Glomerular endothelial cell (primary cell): ENCODE measurements at places on chromosomes 11 and 22.

DNA sequence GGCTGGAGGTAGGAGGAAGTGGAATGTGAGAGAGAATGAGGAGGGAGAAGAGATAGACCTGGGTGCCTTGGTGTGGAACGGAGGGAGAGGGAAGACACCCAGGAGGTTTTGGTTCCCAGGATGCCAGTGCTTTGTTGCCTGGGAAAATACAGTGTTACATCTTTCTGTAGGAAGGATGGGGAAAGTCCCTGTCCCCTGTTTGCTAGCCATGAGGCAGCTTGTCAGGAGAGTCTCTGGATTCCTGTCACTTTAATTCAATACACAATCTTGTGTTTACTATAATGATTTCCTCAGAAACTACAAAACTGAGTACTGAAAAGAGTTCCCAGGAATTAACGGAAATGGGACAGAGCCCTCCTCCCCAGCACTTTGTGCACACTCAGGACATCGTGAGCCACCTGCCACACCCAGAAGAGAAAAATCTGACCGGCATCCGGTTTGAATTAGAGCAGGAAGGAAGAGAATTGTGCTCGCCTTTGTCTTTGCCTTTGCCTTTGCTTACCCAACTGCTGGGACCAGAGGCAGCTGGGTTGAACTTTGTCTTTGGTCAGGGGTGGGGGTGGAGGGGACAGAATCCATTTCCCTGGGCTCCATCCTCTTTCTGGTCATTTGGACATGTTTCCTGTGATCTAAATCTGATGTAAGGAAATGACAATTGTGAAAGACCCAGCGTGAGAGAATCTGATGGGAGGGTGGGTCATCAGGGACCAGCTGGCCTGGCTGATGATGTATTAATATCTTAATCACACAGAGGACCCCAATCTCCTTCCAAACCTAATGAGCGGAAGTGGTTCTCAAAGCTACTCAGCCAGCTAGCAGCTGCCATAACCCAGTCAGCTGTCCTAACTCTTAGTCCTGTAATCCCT lies 1.3 kb upstream of the LIMK2 start:
- DNase-seq = no peak

DNA sequence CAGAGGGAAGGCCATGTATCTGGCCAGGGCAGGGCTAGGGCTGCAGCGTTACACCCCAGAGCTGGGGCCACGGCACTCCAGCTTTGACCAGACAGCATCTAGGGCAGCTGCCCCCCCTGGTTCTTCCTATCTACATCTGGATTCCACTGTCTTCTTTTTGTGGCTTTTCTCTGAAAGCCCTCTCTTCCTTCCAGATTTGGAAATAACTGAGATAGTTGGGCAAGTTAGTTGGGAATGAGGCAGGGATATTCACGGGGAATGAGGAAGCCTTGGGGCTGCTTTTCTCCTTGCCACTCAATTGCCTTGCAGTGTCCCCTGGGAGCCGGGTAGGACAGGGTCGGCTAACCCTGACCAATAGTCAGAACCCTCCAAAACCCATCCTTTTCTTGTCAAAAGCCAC lies 26.8 kb downstream of the CLMP start:
- DNase-seq = no peak

DNA sequence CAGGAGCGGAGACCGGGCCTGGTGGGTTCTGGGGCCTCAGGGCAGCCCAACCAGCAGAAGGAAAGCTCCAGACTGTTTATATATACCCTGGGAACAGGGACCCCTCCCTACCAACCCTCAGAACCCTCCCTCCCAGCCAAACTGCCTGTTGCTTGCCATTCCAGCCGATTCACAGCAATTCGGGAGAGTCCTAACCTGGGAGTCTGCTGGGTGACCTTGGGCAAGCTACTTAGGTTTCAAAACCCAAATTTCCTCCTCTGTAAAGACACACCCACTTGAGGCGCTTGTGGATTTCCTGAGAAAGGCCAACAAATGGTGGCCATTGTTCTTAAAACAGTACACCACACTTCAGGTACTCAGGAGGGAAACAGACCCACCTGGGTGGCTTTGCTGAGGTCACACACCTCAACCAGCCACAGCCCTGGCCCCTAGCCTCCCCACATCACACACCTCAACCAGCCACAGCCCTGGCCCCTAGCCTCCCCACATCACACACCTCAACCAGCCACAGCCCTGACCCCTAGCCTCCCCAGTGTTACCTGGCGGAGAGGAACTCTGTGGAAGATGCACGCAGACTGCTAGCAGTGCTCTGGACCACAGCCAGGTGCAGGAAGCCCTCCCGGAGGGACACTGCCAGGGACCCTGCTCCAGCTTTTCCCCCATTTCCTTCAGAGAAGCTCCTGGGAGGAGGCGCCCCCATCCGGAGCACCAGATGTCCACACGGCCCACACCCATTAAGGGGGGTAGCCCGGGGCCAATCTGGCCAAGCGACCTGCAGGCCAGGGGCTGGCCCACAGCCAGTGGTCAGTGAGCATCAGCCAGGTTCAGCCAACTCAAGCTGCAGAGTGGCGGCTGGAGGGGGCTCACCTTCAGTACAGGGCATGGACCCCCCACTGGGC lies 6.2 kb downstream of the SHISA8 start:
- DNase-seq = no peak

DNA sequence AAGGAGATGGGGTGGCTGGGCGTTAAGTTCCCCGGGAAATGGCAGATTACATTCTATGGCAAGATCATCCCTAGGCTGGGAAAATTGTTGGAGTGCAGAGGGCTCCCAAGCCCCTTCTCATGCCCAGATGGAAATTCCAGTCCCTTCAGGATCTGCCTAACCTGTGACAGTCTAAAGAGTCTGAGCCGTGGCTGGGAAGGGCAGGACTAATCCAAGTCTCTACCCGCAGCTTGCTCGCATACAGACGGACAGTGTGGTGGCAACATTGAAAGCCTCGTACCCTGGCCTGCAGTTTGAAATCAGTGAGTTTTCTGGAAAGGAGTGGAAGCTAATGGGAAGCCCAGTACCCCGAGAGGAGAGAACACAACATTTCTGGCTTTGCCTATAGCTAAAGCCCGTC lies 3.7 kb downstream of the HMBS start:
- DNase-seq = no peak

- DNase-seq = no peak
These were observed 48.8 kb upstream of the CARS1 start for GRCh38 chr11:3105791-3106735.

DNA sequence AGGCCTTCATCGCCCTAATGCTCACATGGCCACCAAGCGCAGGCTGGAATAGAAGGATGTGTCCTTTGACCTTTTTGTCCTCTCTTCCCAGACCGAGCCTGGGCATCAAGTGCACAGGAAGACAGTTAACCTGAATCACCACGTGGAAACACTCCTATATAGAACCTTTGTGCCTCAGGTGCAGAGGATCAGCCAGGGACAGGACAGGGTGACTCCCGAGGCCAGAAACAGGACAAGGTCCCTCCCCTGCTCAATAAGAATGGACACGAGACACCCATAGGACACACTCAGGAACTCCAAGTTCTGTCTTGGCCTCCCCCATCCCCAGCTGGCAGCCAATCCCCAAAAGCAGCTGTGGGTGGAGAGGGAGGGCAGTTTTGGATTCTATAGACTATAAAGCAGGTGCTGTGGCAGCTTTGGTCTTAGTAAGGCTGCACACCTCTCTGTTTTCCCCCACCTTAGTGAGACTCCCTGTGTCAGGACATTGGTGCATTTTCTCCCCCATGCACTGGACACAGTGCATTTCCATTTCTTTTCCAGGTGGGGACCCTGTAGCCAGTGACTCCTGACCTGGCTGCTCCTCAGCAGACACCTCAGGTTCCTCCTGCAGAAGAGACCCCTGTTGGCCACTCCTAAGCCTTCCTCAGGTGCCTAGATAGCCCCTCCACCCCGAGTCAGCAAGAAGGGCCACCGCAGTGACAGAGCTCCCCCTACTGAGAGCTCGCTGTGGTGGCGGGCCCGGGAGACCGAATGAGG lies 43.6 kb upstream of the POU2AF1 start:
- DNase-seq = no peak

- no peak for DNase-seq
These were observed 107.8 kb upstream of the NAV2 start for GRCh38 chr11:19604679-19605375.

- no peak for DNase-seq
These were observed 2.6 kb upstream of the LTBP3 start for GRCh38 chr11:65560555-65561418.

DNA sequence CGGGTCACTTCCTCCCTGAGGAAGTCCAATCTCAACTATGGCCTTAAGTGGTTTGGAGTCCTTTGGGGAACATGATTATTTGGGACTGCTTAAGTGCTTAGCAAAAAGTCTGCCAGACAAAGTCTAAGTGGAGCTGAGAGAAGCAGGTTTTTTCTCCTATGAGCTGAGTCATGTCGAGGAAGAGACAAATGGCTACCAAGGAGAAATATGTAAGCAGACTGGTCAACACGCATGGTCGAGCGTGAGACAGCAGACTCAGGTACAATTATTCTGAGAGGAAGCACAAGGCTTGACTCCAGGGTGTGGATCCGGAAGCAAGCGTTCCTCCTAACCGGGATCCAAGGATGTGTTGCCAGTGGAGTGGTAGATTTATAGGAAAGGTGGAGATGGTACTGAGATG lies 30.6 kb downstream of the UBASH3B start:
- no peak for DNase-seq

GRCh38 chr11:3133261-3134217 lies 31.6 kb downstream of the OSBPL5 start:
- DNase-seq = no peak

DNA sequence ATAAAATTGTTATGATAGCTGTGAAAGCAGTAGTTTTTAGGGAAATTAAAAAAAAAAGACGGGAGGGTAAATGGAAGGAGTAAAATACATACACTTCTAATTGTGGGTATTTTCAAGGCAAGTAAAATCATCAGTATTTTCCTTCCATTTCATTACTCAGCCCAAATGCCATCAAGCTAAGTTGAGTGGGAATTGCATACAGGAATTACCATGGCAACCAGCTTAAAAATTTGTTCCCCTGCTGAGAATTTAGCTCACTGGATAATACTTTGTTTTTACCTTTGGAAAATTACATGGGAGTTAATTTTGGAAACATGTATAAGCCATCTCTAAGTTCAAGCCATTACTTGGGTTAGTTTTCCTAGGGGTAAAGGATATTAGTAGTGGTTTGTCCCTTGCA lies 1873.4 kb downstream of the LRRC4C start:
- no peak for DNase-seq

GRCh38 chr11:59413646-59414045 lies 12.6 kb downstream of the OR5A2 start:
- DNase-seq = no peak

GRCh38 chr22:23686416-23687024 lies 4.3 kb upstream of the RGL4 start:
- no peak for DNase-seq

DNA sequence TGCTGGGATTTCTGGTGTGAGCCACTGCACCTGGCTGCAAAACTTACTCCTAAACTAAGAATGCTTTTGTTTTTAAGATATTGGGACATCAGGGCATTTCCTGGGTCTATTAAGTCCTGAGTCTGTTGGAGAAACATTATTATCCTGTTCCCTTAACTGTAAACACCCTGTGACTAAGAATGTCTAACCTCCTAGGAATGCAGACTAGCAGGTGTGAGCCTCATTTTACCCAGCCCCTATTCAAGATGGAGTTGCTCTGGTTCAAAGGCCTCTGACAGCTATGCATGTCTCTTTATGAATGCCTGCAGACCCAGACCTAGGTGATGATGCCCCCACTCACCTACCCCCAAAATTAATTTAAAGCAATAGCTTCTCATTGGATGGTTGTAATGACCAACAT lies 46.2 kb downstream of the DEPDC5 start:
- DNase-seq = no peak

DNA sequence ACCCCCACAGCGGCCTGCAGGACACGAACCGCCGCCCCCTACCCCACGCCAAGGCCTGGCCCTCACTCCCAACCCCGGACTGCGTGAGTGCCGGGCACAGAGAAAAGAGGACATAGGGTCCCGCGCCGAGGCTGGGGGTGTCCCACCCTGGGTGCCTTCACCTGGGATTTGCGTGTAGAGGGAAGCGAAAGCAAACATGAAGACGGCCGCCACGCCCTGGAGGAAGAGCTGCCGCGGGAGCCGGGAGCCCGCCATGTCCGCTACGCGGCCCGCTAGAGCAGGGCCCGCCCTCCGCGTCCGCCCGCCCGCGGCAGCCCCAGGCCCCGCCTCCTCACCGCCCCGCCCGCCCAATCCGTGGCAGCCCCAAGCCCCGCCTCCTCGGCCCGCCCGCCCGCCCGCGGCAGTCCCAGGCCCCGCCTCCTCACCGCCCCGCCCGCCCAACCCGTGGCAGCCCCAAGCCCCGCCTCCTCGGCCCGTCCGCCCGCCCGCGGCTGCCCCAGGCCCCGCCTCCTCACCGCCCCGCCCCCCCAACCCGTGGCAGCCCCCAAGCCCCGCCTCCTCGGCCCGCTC lies at the start of gene LMF2:
LMF2 (minus strand) TSS at position 282 of the 570 bp plus-strand sequence; CDS start at position 255, 27 bp downstream.
- no peak for DNase-seq

- no peak for DNase-seq
These were observed 337.8 kb downstream of the MIAT start for GRCh38 chr22:26995235-26995634.

- DNase-seq = no peak
These were observed 34.3 kb upstream of the MICAL2 start for GRCh38 chr11:12075822-12076821.

GRCh38 chr22:33853200-33854097 lies 66.8 kb downstream of the LARGE1 start:
- no peak for DNase-seq

GRCh38 chr11:119739975-119740374 lies 11.0 kb upstream of the NECTIN1 start:
- DNase-seq = no peak

- no peak for DNase-seq
These were observed 248.4 kb upstream of the B3GAT1 start for GRCh38 chr11:134660416-134660815.

DNA sequence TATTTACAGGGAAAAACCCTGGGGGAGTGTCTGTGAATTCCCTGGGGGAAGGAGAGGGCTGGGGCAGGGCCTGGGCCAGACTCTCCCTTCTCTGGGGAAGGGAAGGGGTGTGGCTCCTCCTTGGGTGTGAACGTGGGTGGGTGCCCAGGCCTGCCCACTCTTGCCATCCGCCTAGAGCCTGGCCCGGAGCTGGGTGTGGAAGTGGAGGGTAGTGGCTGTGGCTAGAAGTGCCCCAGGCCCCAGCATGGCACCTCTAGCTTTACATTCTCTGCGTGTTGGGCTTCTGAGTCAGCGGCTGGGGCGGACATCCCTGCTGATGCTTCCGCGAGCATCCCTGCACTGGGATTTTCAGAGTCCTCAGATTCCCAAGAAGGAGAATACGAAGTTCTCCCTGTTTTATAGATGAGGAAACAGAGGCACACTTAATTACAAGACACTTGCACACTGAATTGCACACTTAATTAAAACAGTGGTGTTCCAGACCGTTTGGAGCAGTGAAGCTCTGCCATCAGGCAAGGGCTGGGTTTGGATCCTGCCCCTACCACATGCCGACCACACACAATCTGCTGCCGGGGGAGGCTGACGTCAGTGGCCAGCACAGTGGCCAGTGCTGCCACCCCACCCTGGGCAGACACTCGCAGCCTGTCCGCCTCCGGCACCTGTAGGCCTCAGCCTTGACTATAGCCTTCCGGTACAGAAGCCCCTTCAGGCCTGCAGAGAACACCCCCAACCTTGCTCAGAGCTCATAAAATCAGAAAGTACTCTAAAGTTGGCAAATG lies 7.6 kb downstream of the BAD start:
- DNase-seq = no peak

GRCh38 chr11:111603611-111604130 lies 1.4 kb downstream of the SIK2 start:
- no peak for DNase-seq

GRCh38 chr11:27694992-27695391 lies 5.3 kb downstream of the BDNF start:
- DNase-seq = no peak

GRCh38 chr11:122807731-122808477 lies 30.4 kb upstream of the CRTAM start:
- DNase-seq = no peak
